Stimulated activated CD8-positive, alpha-beta memory T cell treated with anti-CD3 and anti-CD28 coated beads, Interleukin-12 subunit alpha, Interleukin-12 subunit beta, amount 100 ng/mL, for 4 hours (primary cell): ENCODE measurements at places on chromosomes 16 and 17.

GRCh38 chr16:57624806-57625500 is 3.5 kb upstream of the ADGRG1 start:
- no peak for DNase-seq

GRCh38 chr16:86048221-86048620 is 149.3 kb downstream of the IRF8 start:
- DNase-seq = no peak

DNA sequence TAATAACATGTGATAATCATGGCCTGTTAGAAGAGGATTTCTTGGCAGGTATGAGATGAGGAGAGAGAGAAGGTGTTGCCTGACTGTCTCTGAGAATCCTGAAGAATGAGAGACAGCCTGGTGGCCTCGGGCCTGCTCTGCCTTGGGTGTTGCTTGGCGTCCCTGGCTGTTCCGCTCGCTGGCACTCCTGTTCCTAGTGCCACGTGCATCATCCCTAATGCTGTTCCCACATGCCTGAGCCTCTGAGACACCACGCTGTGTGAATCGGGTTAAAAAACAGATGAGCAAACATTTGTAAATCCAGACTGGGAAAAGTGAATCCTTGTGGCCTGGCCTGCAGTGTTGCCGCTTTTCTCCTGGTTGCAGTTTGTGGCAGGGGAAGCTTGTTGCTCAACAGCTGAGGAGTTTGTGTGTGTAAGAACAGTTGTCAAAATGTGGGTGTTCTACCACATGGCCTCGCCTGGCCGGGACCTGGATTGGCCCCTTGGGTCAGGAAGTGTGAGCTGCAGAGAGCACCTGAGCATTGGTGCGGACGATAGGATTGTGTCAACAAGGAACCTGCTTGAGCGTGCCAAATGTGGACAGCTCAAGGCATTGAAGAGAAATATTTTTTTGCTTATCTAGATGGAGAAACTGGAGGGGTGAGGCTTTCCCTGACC is 22.0 kb downstream of the UBN1 start:
- DNase-seq = no peak

DNA sequence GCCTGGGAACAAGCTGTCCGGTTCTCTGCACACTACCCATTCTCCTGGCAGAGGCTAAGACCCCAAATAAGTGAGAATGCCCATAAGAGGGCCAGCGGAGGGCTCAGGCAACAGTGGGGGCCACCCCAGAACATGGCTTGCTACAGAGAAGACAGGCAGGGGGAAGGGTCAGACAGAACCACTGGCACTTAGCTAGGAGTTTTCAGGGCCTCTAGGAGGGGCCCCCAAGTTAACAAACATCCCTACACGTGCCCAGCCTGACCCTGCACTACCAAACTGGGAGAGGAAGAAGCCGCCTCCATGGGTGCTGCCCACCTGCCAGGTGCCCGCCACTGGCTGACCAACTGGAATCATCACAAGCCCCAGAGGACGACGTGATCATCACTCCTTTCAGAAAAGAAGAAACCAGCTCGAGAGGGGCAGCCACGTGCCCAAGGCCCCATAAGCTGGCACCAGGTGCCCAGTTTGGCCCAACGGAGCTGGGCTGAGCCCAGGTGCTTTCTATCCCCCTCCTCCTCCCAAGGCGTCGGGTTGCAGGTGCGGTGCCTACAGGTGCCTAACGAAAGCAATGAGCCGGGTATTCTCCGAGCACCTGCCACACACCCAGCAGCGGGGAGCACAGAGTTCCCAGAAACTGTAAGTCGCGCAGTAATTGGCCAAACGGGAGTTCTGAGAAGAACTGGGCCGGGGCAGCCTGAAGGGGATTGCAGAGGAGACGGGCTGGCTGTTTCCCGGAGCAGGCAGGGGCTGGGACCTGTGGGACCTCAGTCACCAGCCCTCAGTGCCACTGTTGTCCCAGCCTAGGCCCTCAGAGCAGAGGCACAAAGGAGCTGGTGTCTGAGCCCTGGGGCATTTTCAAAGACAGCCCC is 13.2 kb downstream of the RPH3AL start:
- DNase-seq = no peak

- DNase-seq = no peak
Measured at GRCh38 chr16:87720446-87720845, 45.3 kb downstream of the KLHDC4 start.

DNA sequence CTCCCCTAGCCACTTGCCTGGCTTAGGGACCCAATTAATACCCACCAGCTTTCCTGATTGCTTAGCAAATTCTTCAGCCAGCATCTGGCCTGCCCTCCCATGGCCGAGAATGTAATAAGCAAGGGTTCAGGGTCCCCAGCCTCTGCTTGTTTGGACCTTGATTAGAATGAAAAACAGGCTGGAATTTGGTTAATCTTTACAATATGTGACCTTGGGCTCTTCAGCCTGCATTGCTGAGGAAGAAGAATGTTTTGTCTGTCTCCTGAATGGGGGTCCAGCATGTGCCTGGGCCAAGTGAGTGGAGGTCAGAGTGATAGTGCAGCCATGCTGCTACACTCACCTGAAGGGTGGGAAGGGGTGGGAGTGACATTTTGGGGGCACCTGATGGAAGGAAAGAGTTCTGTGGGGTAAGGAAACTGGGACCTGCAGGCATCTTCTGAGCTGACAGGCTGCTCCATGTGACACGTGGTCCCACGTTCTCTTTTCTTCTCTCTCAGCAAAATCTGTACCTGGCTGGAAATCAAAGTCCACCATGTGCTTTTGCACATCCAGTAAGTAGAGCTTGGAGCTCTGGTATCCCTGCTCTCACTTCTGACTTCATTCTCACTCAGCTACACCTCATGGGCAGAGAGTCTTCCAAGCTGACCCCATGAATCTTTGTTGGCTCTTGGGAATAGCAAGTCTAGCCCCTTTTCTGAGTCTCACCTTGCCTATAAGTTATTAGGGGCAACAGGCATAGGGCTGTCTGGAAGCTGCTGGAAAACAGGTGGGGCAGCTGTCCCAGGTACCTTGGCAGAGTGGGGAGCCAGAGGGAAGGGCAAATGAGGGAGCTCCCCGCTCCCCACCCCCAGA is 5.3 kb downstream of the TMEM106A start:
- DNase-seq = no peak

DNA sequence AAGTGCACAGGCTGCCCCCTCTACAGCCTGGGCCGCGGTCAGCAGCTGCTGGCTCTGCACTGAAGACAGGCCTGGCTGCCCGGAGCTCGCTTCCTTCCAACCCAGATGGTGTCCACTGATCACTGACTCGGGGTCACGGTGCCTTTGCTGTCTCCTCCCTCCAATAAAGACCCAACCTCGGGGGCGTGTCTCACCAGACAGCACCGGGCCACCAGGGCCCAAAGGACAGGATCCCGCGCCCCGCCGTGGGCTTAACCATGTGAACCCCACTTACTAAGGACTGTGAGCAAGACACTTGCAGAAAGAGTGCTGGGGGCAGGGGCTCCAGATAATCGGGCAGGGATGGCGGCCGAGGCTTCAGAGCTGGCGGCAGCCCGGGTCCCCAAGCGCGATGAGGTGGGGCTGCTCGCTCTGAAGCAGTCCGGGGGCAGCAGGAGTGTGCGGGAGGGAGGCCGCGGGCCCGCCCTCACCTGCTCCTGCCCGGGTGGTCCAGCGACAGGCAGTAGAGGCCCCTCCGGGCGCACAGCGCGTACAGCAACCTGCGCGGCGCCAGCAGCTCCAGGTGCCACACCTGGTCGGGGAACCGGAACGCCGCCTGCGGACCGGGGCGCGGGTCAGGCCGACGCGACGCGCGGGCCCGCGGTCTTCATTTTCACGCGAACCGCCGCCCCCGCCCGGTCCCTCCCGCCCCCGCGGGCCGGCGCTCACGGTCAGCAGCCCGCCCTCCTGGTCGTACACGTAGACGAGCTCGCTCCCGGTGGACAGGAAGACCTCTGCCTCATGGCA is 502 bp downstream of the FAAP100 start:
- DNase-seq = no peak

DNA sequence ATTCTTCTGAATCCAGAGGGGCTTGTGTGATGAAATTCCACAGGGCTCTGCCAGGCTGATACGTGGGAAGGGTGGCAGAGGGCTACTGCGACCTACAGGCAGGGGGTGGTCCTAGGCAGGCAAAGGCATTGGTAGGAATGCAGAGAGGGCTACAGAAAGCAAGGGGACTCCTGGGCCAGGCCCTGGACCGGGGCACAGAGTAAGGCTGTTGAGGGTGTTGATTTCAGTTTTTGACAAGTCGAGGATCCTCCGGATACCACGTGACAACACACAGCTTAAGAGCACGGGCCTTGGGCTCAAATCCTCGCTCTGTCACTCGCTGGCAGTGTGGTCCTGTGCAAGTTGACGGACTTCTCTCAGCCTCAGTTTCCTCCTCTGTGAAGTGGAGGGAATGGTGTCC is 19.1 kb upstream of the DOC2B start:
- no peak for DNase-seq

- no peak for DNase-seq
Measured at GRCh38 chr17:67652433-67652832, 65.3 kb upstream of the NOL11 start.

DNA sequence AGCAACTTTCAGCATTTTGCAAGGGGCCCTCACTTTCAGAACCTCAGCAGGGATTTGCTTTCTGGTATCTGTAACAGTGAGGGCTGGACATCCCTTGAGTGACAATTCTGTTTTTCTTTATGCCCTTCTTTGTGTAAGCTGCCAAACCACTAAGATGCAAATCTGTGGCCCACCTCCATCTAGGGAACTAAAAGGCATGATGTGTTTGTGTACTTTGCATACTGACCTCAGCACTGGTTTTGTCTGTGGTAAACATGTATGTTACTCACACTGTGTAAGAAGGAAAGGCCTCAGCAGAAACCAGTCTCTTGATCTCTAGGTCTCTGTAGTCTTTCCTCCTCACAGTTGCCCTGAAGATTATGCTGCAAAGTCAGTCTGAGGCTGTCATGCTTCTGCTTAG is 396.6 kb upstream of the DYNLRB2 start:
- no peak for DNase-seq

DNA sequence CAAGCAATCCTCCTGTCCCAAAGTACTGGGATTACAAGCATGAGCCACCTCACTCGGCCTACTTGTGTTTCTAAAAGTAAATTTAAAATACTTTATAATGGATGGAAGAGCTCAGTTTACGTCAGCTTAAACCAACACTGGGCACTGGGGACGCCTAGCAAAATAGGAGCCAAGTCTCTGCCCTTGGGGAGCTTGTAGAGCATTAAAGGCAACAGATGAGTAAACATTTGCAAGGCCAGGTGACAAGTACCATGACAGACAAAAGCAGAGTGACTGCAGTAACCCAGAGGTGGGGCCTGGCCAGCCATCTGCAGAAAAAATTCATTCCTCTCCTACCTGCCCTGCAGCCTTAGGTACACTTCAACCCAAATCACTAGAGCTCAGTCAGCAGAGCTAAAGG is 12.1 kb upstream of the NLK start:
- DNase-seq = no peak

- DNase-seq = no peak
Measured at GRCh38 chr17:74354123-74354522, 7.5 kb downstream of the BTBD17 start.

DNA sequence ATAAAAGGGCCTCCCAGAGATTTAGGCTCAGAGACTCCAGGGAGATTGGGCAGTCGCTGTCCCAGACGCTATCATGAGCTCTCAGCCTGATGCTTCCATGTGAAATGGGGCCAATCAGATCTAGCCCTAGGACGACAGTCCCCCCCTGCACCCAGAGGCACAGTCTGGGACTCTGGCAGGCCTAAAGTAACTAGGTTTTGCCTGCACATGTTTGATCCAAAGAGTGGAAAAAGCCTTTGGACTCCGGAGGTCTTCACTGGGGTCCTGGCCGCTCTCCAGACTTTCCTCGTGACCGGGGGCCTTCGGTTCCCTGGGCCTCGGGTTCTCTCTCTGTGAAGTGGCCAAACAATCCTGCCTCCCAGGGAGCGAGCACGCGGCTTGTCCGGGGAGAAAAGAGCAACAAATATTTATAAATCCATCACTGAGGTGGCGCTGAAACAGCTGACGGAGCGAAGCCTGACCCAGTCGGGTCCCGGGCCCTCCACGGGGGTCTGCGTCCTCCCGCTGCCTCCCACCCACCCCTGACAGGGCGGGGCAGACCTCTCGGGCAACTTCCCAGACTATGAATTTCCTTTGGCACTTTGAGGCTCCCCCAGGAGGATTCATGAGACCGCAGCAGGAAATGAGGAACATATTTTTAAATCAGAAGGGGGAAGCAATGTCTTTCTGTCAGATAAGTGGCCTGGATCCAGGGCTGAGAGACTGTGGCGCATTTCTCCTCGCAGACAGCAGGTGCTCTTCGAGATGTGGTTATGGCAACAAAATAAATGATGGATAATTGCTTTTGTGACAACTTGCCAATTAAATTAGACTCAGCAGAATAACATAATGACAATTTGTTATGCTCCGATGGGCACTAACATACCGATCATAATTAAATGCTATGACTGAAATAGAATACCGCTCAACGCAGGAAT is 38.9 kb downstream of the MRPS23 start:
- DNase-seq = no peak

DNA sequence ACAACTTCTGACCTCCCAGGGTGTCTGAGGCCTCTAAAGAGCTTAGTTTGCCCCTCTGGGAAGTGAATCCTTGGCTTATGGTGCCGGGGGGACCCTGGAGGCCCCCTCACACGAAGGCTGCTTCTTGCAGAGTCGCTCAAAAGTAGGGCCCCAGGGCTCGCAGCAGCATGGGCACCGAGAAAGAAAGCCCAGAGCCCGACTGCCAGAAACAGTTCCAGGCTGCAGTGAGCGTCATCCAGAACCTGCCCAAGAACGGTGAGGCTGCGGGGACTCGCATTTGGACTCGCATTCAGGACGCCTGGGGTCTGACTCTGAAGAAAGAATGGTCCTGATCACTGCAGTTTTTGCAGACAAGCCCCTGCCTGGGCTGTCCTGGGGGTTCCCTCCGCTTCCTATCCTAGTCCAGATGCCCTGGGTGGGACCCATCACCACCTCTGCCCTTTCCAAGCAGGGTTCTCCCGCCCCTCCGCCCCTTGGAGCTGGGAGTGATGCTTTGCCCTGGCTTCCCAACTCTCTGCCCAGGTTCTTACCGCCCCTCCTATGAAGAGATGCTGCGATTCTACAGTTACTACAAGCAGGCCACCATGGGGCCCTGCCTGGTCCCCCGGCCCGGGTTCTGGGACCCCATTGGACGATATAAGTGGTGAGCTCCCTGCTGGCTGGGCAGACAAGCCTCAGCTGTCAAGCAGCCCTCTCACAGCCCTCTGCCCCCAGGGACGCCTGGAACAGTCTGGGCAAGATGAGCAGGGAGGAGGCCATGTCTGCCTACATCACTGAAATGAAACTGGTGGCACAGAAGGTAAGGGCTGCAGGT is 698 bp downstream of the ACBD4 start:
- DNase-seq = no peak

DNA sequence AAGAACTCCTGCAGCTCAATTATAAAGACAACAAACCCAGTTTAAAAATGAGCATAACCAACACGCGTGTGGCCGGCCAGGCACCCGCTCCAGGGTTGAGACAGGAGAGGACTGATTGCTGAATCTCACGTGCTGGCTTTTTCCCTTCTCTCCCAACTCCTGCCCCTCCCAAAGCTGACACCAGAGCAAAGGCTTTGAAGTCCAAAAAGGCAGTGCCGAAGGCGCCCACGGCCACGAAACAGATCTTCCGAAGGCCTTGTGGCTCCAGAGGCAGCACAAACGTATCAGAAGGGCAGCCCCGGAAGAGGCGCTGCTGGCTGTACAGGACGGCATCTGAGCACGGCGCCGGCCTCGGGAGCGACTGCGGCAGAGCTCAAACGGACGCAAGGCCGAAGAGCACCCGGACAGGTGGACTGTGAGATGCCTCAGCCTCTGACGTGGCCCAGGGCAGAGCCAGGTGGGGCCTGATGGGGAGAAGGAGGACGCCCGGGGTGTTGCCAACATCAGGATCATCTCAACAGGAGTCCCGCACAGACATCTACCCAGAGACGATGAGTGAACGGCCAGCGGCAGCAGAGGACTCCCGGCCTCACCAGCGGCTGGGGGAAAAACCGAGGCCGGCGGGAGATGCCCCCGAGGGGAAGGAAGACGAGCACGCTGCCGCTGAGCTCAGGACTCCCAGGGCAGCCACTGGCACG is 10.5 kb downstream of the CLCN7 start:
- DNase-seq = no peak
